Cardiac muscle cell (in vitro differentiated cells and primary cell): ENCODE measurements at places on chromosomes 1 and 21. TPM values are rescaled to one million over a fixed set of nuclear protein-coding genes. Genes with fewer than 3 reads are reported as not detected.

DNA sequence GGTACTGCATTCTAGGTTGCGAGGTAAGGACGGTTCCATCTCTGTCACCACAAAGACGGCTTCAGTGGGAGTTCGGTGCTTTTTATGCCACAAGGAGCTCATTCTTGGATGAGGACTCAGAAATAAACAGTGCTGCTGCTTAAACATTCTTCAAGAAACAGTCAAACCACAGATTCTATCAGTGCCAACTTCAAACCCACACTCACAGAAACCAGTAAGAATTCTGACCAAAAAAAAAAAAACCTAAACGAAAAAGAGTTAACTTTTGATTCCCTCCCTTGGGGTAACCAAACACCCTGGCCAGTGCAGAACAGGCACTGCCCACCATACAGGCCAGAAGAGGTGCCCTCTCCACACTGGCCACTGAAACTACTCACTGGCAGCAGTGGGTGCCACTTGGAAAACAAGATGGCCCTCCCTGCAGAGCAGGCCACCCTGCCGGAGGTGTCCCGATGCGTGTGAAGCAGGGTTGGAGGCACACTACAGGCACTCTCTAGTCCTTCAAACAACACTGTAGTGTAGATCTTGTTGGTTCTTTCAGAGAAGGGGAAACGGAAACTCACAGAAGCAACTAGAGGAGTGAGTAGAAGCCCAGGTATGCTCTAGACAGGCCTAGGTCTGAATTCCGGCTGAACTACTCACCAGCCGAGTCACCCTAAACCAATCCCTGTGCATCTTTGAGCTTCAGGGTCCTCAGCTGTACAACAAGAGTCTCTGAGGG is 87.3 kb upstream of the TLR5 start:
- H3K4me3 ChIP-seq: no peak overlapping the region
- no peak overlapping the region for H3K27ac ChIP-seq
- H3K36me3 ChIP-seq: no peaks in the 10 kb centered on the region
- peak; percentile 56 for DNase-seq

The SPRR2B gene
- total RNA-seq: not detected in 2 replicates

The PPP1R15B gene
- total RNA-seq: 24.9 and 27.0 TPM in 2 replicates

The OPRD1 gene
- 0.25 and 0.60 TPM in 2 replicates for total RNA-seq

The CRNN gene
- not detected in 2 replicates for total RNA-seq
